CD4-positive, alpha-beta memory T cell (primary cell): ENCODE measurements at places on chromosomes 13 and 19.

GRCh38 chr13:45781553-45782326 lies 69.8 kb downstream of the SIAH3 start:
- DNase-seq, result no peak

GRCh38 chr13:24997367-24997967 lies 98.5 kb upstream of the PABPC3 start:
- peak; percentile 11 for DNase-seq

GRCh38 chr13:38308736-38309135 lies 40.9 kb upstream of the UFM1 start:
- no peak for DNase-seq

DNA sequence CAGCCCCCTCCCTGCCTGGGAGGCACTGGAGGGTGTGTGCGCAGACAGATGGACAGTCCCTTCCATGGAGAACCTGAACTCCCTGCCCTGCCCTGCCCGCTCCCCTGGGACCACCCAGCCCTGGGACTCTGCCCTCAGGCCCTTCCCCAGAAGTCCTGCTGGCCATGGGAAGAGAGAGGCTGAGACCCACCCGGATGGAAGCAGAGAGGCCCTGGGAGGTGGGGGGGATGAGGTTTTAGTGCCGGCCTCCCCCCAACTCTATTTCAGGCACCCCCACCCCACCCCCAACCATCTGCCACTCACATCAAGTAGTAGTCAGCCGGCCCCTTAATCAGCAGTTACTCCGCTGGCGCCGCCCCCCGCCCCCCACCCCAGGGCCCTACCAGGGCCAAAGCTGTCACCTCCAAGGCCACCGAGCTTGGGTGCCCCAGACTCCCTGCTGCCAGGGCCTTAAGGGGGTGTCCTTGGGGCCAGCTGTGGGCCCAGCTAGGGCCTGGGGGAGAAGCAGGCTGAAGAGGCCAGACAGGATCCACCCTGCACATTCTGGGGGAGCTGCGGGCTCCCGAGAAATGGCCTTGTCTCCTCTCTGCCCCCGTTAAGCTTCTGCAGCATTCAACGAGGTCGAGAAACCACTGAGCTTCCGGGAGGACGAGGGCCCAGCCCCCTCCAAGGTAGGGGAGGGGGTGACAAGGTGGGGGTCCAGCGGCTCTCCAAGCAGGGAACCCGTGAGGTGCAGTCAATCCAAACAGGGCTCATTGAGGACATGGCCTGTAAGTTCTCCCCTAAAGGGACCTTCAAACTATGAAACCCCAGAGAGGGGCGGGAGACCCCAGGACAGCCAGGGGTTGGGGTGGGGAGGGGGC lies 17.4 kb downstream of the NMRK2 start:
- DNase-seq, result no peak

DNA sequence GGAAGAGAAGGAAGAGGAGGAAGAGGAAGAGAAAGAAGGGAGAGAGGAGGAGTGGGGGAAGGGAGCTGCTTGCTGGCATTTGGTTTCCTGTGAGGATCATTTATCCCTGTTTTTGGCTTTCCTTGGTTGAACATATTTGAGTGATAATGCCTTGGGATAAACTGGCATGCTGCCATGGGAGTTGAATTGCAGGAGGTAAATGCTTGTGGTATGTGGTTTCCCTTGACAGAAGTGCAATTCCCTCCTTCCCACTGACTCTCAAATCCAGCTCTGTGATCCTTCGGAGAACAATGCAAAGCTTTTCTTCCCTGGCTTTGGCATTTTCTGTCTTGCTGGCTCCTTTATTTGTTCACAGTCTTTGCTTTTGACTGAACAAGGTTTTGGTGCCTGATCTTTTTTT lies 27.2 kb upstream of the CBY2 start:
- DNase-seq, result no peak

DNA sequence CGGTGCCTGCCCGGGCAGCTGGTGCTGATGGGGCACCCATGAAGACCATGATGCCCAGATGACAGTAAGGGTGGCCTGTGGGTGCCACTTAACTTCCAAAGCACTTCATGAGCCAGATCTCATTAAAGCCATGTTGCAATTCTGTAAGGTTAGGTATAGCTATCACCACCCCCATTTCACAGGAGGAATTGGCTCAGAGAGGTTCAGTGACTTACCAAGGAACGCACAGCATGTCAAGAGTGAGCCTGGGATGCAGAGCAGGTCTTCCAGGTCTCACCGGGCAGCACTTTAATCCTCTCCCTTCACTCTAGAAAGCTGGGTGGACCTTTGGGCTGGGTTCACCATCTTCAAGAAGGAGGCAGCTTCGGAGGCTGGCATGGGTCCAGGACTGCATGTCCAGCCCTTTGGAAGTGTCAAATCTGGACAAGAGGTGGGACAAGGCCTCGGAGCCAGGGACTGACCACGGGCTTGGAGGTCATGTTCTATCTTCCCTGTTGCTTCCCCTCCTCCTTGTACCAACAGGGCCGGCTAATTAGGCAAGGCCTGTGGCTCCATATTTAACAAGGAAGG lies 189.8 kb downstream of the URI1 start:
- DNase-seq, result no peak

GRCh38 chr19:23509686-23510450 lies 114.6 kb upstream of the ZNF91 start:
- no peak for DNase-seq

DNA sequence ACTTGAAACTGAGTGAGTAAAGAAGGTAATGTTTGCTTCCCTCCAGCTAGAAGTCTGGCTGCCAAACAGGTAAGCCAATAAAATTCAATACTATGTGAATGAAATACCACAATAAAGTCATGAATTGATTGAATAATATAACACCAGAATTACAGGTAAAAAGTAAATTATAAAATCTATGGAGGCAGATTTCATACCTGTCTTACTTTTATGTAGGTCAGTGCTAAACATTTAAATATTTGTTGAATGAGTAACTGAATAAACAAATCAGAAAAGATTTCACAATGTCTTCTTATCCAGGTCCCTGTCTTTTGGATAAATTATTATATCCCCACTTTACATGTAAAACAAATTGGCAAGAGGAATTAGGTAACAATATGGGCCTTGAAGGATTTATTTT lies 62.7 kb downstream of the MICU2 start:
- no peak for DNase-seq

GRCh38 chr19:52692431-52693008 lies 42.3 kb downstream of the ZNF611 start:
- no peak for DNase-seq

DNA sequence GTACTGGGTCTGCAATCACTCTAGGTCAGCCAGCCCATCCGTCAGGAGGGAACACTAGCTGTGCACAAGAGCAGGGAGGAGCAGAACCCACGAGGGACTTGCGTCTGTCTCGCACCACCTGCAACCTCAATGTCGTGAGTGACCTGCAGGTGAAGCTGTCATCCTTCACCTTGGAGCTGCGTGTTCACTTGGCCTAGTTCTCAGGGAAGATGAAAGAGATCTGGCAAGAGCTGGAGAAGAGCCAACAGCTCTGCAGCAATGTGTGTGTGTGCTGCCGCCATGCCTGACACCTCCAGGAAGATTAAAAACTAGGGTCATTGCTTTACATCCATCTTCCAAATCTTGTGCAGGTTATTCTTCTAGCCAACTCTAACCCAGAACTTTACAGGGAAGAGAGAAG lies 117.6 kb upstream of the MRI1 start:
- peak; percentile 7 for DNase-seq

DNA sequence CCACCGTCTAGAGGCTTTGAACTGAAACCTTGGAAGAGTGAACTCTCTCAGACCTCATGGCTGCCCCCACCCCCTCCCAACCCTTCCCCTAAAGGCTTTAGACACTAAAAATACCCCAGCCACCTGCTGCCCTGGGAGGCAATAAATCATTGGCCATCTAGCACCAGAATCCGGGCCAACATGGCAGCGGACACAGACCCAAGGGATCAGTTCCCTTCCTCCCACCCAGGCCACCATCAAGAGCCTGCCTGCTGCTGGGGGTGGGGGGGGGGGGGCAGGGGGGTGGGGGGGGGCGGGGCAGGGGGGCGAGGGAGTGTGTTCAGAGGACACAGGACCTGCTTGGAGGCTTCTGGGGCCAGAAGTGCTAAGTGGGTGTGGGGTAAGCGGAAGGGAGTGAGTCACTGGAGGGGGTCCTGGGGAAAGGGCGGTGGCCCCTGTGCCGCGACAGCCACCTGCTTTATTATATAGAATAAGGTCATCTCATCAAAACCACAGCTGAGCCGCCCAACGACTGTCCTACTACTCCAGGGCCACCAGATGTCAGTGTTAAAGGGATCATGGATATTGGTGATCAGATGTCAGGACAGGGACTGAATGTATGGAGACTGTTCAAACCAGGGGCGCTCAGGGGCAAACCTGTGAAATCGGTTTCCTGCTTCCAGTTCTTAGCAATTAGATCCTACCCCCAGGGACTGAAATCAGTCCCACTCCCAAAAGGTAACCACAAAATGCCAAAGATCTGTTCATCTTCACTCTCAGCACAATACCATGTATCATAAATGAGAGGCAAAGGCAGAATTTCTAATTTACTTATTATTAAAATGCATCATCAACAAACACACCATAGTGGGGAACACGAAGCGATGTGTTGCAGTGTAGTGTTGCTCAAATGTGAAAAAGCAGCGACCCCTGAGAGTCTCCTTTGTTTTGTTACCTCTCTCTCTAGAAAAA lies 24.3 kb downstream of the ARL11 start:
- DNase-seq, result no peak

DNA sequence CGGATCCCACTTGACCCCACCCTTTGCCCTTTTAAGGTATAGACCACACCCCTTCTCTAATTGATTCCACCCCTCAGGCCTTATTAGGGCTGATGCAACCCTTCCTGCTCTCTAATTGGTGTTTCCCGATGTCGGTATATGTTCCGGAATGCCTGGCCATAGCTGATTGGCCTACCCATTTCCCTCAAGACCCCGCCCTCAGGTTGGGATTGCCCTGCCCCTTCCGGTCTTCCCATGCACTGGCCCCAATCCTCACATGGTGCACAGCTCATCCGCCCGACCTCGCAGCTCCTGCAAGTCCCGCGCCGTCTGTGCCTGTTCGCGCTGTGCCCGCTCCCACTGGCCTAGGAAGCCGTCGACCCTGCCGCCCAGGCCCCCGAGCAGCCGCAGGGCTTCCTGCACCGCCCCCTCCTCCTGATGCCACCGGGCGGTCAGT lies 18.1 kb downstream of the TSKS start:
- no peak for DNase-seq

GRCh38 chr13:99738626-99739025 lies 232.9 kb downstream of the ZIC5 start:
- no peak for DNase-seq

GRCh38 chr13:19158006-19158405 lies 23.6 kb downstream of the TUBA3C start:
- DNase-seq, result no peak

DNA sequence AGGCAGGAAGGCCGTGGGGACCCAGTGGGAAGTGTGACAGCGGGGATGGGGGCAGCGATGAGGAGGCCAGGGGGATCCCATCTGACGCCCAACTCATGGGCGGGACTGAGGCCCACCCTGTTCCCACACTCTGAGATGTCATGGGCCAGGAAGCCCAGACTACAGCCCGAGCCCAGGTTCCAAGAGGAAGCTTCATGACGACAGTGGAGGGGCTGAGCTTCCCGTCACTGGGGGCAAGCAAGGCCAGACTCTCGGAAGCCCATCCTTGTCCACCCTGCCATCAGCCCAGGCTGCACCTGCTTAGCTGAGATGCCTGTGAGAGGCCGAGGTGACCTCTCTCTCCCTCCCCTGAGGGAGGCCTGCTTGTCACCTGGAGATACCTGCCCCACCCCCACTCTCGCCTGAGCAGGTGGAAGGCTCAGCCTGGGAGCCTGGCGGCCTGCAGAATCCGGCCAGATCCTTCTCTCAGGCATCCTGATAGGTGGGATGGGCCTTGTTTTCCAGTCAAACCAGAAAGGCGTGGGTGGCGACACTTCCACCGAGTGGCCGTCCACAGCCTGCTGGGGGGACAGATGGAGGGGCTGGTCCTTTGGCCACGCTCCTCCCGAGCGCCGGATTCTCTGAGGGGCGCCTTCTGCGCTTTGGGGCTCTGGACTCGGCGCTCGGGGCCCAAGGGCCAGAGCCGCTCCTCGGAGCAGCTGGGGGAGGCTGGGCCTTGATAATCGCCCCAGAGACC lies 4.8 kb downstream of the ZBTB7A start:
- no peak for DNase-seq

GRCh38 chr19:8429044-8429443 lies 15.7 kb upstream of the HNRNPM start:
- DNase-seq, result no peak

DNA sequence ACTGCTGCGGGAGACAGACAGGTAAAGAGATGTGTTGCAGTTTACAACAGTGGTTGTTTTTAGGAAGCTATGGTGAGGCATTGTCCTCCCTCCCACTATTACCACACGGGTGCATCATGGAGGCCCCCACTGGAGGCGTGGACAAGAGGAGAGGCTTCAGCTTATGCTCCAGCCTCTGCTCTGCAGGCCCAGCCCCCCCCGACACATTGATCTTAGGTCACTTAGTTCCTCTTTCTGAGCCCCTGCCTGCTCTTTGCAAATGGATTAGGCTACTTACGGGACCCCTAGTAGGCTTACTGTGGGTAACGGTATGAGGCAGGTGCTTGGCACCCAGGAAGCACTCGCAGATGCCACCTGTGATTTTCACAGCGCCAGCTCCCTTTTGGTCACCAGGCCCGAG lies 123.9 kb downstream of the SLC7A1 start:
- no peak for DNase-seq
